Activated CD4-positive, CD25-positive, alpha-beta regulatory T cell (primary cell): ENCODE measurements at places on chromosomes 16 and 17.

DNA sequence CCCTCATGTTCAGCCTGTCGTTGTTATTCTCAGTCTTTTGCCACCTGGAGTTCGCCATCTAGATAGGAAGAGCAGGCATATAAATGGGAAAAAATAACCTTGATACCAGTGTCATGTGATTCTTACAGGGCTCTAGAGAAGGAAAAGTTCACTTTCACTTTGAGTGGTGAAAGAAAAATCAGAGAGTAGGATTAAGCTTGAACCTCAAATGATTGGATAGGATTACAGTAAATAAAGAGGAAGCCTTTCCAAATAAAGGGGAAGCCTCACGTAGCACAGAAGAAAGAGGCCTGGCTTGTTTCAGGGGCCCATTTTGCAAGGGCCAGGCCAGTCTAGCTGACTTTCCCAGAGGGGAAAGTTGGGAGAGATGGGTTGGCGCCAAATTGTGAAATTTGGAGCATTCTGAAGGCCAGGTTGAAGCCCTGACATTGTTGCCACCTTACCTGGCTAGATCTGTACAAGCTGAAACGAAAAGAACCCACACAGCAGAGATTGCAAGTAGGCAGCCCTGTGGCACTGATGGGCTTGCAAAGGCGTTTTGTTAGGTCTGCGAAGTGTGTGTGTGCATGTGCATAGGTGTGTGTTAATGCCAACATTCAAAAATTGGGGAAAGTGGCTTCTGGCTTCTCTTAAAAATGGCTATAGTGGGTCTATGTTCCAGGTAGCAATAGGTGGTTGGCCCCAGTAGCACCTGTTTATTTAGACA lies 38.8 kb downstream of the TMC6 start:
- DNase-seq, result no peak

- DNase-seq, result peak; percentile 6
These were observed 113.5 kb upstream of the RPL38 start for GRCh38 chr17:74089869-74090464.

DNA sequence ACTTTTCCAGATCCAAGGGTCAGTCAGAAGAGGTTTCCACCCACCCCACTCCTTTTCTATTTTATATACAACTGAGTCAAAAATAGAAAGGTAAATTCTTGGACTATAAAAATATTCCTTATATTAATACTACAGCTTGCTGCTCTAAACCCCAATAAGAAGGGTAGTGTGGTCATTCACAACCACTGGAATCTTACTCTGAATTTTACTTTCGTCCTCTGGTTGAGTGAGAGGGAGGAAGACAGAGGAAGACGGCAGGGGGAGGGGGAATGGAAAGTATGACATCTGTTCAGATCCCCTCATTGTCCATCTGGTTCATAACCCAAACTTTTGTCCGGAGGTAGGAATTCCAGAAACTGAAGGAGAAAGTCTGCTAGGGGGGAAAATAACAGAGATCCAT lies 67.2 kb downstream of the MAF start:
- no peak for DNase-seq

DNA sequence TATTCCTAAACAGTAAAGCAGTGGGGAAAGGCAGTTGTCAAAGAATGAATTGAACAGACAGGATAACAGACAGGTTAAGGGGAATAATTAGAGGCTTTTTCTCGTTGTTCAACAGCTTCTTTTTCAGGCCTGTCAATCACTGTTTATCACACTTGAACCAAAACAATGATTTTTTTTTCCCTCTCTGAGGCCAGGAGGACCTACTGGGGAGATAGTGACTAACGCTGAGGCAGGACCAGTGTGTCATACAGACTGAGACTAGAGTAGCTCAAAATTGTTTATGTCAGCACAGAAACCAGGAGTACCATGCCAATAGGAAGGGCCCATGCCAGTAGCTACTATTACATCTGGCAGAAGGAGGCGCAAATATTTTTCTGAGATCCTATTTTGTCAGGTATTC lies 41.3 kb upstream of the NLK start:
- DNase-seq, result no peak

- DNase-seq, result no peak
These were observed 71.1 kb downstream of the DYNLRB2 start for GRCh38 chr16:80611930-80612327.

GRCh38 chr16:85924675-85925074 lies 25.7 kb downstream of the IRF8 start:
- DNase-seq, result no peak

DNA sequence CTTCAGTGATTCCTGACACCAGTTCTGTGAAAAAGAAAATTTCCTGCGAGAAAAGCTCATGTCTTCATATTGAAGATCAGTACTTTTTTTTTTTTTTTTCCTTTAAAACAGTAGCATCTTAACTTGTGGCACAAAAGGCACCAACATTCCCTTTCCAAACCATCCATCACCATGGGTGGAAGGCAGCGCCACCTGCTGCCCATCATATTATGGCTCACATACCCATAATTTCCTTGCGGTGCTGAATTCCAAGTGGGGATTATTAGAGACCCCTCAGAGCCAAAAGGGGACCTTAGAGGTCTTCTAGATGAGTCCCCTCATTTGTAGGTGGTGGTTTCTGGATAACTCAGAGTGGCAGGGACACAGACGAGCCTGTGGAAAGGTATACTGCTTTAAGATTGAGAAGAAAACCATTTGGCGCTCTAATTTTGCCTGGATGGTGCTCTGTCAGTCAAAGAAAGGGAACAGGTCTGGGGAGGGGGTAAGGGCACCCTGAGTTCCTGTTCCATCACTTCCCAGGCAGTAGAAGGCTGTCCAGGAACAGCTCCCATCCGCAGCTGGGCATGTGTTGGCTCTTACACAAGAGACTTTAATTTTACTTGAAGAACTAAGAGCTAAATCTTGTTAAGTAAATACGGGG lies 7.9 kb upstream of the SOST start:
- peak; percentile 25 for DNase-seq

GRCh38 chr17:77203436-77203835 lies 62.7 kb downstream of the SEC14L1 start:
- DNase-seq, result no peak

DNA sequence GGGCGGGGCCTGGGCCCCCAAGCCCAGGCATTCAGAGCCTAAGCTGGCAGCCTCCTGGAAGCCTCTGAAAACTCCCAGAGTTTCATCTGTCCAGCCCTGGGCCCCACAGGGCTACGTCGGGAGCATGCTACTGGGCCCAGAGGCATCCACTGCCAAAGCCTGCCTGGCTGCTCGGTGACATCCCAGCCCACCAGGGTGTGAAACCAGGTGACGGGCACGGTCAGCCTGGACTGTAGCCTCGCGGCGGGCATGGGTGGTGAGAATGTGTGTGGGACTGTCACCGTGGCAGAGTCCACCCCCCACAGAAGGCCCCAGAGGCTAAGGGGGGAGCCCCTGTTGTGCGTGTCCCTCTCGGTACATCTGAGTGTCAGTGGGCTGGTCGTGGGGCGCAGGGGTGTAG lies 25.6 kb upstream of the AATK start:
- DNase-seq, result no peak

DNA sequence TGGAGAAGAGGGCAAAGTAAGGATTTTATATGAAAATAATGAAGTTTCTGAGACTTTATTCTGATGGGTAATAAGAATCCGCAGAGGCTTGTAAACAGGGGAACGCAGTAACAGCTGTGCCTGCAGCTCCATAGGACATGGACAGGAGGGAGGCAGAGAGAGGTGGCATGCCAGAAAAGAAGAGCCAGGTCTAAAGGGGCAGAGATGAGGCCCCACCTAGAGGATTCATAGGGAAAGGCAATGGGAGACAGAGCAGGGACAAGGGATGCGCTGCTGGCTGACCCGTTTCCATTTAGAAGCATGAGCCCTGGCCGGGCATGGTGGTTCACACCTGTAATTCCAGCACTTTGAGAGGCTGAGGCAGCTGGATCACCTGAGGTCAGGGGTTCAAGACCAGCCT lies 340.3 kb upstream of the CDH5 start:
- no peak for DNase-seq

DNA sequence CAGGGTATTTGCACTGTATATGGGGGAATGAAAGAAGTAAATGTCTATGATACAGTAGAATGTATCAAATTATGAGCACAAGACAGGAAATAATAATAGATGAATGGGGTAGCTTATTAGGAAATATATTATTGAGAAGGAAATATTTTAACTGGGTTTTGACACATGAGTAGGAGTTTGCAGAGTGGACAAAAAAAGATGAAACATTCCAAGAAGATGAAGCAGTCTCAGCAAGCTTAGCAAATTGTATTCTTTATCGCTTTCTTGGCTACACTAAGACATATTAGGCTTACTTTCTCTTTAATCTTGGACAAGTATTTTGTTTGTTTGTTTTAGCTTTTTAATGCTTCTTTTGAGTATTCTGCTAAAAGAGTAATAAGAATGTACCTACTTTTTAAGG lies 1.3 kb upstream of the KRTAP4-9 start:
- DNase-seq, result no peak

DNA sequence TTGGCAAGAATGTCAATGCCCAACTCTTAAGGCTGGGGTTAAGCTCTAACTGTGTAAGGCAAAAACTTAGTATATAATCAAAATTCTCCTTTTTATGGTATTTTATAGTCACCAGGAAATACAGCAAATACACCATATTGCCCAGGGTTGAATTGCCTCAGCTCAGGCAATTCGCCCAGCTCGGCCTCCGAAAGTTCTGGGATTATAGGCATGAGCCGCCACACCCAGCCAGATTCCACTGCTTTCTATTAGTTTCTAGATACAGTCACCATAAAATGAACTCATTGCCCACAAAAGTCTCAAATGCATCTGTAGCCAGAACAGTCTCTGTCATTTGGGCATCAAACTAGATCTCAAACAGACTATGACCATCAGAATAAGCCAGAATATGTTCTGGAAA lies 238.7 kb upstream of the TOX3 start:
- no peak for DNase-seq
